ENCODE measurements at places on chromosomes 3 and 15.

- peak; percentile 82 for DNase-seq
Measured at GRCh38 chr3:172559020-172559419, 35.8 kb upstream of the TNFSF10 start.

GRCh38 chr3:182294256-182294655 lies 499.0 kb upstream of the ATP11B start:
- no peak for DNase-seq

DNA sequence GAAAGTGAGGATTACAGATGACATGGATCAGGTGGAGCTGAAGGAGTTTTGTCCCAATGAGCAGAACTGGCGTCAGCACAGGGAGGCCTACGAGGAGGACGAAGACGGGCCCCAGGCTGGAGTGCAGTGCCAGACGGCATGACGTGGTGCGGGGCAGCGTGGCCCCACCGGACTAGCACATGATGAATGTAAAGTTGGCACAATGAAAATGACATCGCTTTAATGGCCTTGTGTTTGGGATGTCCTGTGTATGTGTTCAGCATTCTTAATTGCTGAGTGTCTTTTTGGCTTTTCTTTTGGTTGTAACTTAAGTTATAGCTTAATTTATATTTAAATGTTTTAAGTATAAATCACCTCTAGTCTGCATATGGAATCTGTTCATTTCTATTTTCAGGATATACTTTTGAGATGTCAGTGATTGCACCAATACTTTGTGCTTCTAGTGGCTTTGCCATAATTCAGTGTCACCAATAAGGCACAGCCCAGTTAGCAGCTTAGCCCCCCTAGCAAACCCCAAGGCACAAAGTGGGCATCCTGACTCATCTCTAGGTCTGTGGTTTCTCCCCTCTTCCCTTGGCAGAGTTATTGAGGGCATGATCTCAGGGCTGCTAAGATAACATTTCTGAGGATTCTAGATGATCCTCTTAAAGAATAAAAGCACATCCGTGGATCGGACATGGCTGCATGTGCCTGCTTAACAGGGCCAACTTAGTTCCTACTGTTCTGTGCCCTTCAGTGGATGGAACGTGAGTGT lies 16.1 kb downstream of the DNAJA4 start:
- no peak for DNase-seq

DNA sequence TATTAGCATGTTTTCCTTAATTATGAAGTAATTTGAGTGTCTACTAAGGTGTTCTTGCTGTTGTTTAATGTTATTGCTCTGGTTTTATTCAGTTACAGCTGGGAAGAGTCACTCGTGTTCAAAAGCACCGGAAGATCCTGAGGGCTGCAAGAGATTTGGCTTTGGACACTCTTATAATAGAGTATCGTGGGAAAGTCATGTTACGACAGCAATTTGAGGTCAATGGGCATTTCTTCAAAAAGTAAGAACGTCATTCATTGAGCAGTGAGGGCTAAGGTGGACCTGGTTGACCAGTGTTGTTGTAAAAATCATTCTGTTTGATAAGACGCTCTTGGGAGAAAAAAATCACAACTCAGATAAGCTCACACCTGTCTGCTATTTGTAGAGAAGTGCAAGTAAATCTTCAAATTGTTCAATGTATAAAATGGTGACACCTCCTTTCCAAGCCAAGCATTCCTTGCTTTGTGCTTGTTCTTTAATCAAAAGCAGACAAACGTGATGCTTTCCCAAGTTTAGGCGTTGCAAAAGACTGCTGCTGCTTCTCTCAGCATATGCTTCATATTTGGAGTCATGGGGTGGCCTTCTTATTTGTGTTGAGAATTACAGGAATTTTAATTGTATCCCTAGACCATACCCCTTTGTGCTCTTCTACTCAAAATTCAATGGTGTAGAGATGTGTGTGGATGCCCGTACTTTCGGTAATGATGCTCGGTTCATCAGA lies 44.2 kb downstream of the SETD5 start:
- no peak for DNase-seq

DNA sequence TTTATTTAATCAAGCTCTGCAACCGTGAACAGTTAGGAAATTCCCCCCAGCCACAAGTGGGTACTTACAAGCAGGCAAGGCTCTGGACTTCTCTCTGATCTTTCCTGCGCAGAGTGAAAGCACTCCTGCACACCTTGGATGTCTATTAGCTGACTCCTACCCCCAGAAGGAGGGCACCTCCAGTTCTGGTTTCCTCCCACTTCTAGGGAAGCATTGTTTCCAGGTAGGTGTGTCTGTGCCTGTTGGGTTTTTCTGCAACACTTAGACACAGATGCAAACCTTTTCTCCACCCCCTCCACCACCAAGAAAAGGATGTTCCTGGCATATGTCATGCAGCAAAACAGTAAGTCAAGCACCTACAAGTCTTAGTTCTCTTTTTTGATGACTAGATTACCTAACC lies at the start of gene ZBED2:
ZBED2 (minus strand) TSS at position 115 of the 400 bp plus-strand sequence. CDS start 1,145 bp downstream, outside the sequence.
- no peak for DNase-seq

DNA sequence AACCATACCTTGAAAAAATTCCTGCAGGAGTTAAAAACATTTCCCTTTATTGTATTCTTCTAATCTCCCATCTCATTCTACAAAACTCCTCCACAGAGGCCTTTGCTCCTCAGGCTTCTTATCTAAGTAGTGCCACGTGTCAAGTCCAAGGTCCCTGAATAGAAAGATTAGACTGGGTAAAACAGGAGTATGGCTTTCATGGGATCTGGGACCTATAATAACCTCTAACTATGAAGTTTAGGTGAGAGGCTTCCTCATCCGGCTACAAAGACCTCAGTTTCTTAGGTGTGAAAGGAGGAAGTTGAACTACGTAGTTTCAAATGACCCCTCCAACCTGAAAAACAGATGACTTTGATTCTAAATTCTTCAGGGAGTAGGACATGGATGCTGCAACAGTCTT lies 20.0 kb downstream of the GPR15 start:
- DNase-seq: no peak

- DNase-seq: no peak
Measured at GRCh38 chr3:132486099-132486498, 68.8 kb downstream of the DNAJC13 start.

DNA sequence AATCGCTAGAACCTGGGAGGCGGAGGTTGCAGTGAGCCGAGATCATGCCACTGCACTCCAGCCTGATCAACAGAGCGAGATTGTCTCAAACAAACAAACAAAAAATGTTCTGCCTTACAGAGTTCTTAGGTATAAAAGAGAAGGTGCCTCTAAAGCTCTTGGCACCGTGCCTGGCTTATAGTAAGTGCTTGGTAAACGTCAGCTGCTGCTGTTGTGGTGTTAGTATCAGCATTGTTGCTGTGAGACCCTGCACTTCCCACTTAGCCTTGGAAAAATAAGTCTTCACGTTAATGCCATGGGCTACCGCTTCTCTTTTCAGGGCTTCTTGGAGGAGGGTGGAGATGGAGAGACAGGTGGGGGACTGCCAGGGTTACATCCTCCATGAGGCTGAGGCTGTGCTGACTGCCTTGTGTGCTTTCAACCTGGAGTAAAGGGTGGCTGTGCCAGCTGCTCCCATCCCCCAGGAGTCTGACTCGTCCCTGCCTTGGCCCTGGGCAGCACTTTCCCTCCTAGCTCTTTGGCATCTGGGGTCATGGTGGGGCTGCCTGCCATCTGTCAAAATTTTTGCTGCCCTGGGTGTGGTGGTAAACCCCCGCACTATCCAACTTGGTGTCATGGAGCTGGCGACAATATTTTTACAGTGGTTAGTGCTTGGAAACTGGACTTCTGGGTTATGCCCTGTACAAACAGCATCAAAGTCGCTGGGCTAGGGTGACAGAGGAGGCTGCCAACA lies 17.8 kb downstream of the FLNB start:
- no peak for DNase-seq

DNA sequence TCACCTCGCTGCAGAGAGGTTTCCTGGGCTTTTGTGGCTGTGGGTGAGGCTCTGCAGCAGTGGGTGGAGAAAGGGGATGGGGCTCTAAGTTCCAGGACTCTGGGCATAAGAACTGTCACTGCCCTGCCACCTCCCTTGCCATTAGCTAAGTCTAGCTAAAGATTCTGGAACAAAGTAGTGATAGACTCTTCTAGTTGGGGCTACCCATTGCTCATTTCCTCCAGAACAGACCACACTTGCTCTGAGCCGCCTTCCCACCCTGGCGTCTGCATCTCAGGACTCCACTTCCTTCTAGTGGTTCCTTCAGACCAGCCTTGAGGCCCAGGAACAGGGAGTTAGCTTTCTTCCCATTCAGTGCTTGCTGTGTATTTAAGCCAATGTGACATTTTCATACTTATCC lies 7.5 kb downstream of the ARHGAP31 start:
- DNase-seq: peak; percentile 87

DNA sequence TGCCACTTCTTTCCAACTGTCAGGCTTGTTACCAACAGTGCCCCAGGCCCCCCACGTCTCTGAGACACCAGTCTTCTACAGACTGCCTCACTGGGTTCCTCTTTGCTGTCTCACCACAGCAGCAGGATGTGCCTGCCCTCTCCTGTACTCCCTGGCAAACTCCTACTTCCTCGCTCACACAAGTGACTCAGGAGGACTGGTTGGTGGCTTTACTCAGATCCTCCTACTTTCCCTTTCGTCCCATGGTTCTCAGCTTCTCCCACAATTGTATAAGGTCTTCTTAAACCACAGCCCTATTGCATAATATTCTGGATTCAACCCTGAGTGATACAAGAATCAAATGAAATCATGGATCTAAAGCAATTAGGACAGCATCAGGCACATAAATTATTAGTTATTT lies 246.6 kb upstream of the PROK2 start:
- peak; percentile 97 for DNase-seq

DNA sequence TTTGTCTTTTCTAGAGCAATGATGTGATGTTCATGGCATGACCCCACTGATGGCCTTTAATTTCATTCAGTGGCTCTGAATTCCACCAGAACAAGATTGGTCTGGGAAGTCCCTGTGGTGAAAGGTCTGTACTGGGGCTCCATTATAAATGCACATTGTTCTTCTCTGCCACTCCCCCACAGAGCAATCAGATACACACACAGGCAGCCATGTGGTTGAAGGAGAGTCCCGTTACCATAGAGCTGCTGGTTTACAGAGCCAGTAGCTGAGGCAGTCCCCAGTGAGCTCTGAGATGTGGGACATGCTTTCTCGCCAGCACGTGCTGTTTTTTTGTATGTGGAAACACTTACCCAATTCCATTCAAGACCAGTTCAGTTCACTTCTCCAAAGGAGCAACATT lies 172.7 kb upstream of the TRIM42 start:
- no peak for DNase-seq

- DNase-seq: no peak
Measured at GRCh38 chr3:100402256-100402655, 917 bp downstream of the LNP1 start.

- no peak for DNase-seq
Measured at GRCh38 chr3:123412076-123412475, 36.8 kb downstream of the ADCY5 start.
